ENCODE measurements at places on chromosomes 3 and 15. TPM values are rescaled to one million over a fixed set of nuclear protein-coding genes. Genes with fewer than 3 reads are reported as not detected.
A peak's percentile ranks its signal among the peaks of the same experiment; 100 is the strongest.

GRCh38 chr3:11610044-11610671 lies 33.6 kb downstream of the VGLL4 start:
- no peak for DNase-seq
- peaks cover 14% of the 10 kb centered on the region for H3K4me1 ChIP-seq
- H3K27ac ChIP-seq: peak overlapping the region; percentile 10
- no peak overlapping the region for H3K4me3 ChIP-seq
- no peaks in the 10 kb centered on the region for H3K36me3 ChIP-seq

- H3K27ac ChIP-seq: no peak overlapping the region
- H3K4me1 ChIP-seq: no peaks in the 10 kb centered on the region
- no peaks in the 10 kb centered on the region for H3K36me3 ChIP-seq
- no peaks in the 10 kb centered on the region for H3K27me3 ChIP-seq
- DNase-seq: no peak
- no peak overlapping the region for H3K4me3 ChIP-seq
Measured at GRCh38 chr15:26537663-26538062, 235.2 kb downstream of the GABRB3 start.

DNA sequence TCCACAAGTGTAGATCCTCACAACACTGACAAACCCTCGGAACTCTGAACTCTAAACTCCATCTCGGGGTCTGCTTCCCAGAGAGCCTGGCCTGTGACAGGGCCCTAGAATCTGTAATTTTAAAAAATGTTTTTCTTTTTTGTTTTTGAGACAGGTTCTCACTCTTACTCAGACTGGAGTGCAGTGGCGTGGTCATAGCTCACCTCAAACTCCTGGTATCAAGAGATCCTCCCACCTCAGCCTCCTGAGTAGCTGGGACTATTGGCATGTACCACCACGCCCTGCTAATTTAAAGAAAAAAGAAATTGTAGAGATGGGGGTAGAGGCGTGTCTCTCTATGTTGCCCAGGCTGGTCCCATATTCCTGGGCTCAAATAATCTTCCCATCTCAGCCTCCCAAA lies 26.2 kb downstream of the CRABP1 start:
- no peak for DNase-seq
- H3K4me1 ChIP-seq: no peaks in the 10 kb centered on the region
- no peak overlapping the region for H3K4me3 ChIP-seq

GRCh38 chr3:48267782-48268181 lies 26.9 kb downstream of the ZNF589 start:
- no peak overlapping the region for H3K27ac ChIP-seq
- no peak overlapping the region for H3K4me3 ChIP-seq
- H3K27me3 ChIP-seq: no peaks in the 10 kb centered on the region
- H3K4me1 ChIP-seq: peaks cover 3% of the 10 kb centered on the region
- H3K36me3 ChIP-seq: no peaks in the 10 kb centered on the region

DNA sequence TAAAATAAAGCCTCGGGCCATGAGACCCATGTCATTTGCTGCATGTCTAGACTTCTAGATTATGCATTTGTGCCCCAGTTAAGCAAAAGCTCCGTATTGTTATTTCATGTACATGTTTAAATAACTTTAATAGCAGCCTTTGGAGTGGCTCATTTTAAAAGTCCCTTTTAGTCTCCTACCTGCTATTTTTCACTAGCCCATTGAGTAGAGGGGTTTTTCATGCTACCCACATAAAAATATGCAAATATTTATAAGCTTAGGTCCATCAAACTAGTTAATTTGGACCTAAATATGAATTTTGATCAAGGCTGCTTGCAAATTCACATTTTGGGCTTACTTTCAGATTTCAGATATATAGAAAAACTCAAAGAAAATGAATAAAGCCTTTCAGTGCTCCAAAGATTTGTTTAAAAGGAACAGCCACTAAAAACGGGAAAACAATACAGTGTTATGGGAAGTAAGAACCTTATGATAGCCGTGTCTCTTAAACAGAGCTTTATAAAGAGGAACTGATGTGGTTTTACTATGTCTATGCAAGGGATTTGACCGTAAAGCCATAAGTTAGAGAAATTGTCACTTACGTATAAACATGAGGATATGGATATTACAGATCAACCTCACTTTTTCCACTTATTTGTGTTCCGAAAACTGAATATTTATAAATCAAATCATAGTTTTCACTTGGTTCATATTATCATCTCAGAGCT lies 30.0 kb downstream of the FILIP1L start:
- no peaks in the 10 kb centered on the region for H3K4me1 ChIP-seq
- no peaks in the 10 kb centered on the region for H3K27me3 ChIP-seq
- no peak for DNase-seq
- H3K27ac ChIP-seq: peak overlapping the region; percentile 6
- H3K4me3 ChIP-seq: no peak overlapping the region
- H3K36me3 ChIP-seq: no peaks in the 10 kb centered on the region

- DNase-seq: no peak
- H3K27ac ChIP-seq: no peak overlapping the region
- no peak overlapping the region for H3K4me3 ChIP-seq
- no peaks in the 10 kb centered on the region for H3K4me1 ChIP-seq
- no peaks in the 10 kb centered on the region for H3K27me3 ChIP-seq
Measured at GRCh38 chr3:55906896-55907295, 419.8 kb upstream of the WNT5A start.

DNA sequence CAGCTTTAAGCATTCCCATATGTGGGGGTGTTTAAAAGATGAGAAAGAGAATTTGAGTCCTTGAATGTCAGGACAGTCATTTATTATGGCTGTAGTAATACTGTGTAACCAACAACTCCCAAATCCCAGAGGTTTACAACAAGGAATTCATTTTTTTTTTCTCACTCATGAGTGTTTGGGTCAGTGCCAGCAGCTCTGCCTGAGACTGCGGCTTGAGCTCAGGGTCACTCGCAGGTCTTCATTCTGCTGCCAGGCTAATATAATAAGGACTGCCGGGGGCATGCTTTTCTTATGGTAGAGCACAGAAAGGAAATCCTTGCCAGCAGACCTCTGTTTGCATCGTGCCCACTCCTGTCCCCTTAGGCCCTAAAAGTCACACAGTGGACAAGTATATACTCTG lies 277.9 kb upstream of the LMCD1 start:
- no peaks in the 10 kb centered on the region for H3K27me3 ChIP-seq
- H3K27ac ChIP-seq: no peak overlapping the region
- H3K4me3 ChIP-seq: no peak overlapping the region
- DNase-seq: no peak
- no peaks in the 10 kb centered on the region for H3K36me3 ChIP-seq

- no peak overlapping the region for H3K27ac ChIP-seq
- no peak for DNase-seq
- H3K4me3 ChIP-seq: no peak overlapping the region
- H3K36me3 ChIP-seq: peaks cover 21% of the 10 kb centered on the region
- H3K27me3 ChIP-seq: no peaks in the 10 kb centered on the region
Measured at GRCh38 chr15:74415966-74416916, 17.5 kb downstream of the SEMA7A start.

- no peaks in the 10 kb centered on the region for H3K36me3 ChIP-seq
- no peaks in the 10 kb centered on the region for H3K27me3 ChIP-seq
- no peak for DNase-seq
Measured at GRCh38 chr3:66004244-66004643, 34.5 kb downstream of the MAGI1 start.

DNA sequence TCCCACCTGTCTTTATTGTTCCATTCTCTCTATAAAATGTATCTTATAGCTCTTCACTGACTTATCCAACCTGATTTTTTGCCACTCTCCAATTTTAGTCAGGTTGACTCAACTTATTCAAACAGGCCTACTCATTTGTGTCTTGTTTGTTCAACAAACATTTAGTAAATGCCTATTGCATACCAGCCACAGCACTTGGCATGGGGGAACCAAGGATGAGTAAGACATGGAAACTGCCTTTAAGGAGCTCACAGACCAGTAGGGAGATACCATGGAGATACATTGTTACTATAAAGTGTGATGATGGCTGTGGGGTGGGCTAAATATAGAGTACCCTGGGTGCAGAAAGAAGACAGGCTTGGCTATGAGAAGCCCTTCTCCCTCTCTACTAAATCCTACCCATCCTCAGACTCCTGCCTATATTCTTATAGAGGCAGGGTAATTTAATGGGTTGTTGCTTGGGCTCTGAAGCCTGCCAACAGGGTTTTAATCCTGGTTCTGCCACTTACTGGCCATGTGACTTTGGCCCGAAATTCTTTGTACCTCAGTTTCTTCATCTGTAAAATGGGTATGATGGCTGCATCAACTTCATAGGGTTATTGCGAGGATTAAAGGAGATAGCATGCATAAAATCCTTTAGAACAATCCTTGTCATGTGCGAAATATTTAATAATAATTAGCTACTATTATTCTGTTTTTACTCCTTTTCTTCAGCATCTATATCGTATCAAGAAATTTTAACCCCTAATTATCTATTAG lies 348.5 kb upstream of the UMPS start:
- H3K27ac ChIP-seq: no peak overlapping the region
- H3K36me3 ChIP-seq: no peaks in the 10 kb centered on the region

GRCh38 chr15:91135201-91136130 lies 35.4 kb downstream of the SV2B start:
- no peaks in the 10 kb centered on the region for H3K4me1 ChIP-seq
- no peaks in the 10 kb centered on the region for H3K36me3 ChIP-seq
- H3K4me3 ChIP-seq: no peak overlapping the region
- peaks cover 20% of the 10 kb centered on the region for H3K27me3 ChIP-seq

GRCh38 chr3:152243721-152244516 lies 24.8 kb upstream of the MBNL1 start:
- H3K4me1 ChIP-seq: peaks cover 57% of the 10 kb centered on the region
- peak overlapping the region; percentile 23 for H3K4me3 ChIP-seq
- H3K27me3 ChIP-seq: no peaks in the 10 kb centered on the region
- H3K36me3 ChIP-seq: no peaks in the 10 kb centered on the region

DNA sequence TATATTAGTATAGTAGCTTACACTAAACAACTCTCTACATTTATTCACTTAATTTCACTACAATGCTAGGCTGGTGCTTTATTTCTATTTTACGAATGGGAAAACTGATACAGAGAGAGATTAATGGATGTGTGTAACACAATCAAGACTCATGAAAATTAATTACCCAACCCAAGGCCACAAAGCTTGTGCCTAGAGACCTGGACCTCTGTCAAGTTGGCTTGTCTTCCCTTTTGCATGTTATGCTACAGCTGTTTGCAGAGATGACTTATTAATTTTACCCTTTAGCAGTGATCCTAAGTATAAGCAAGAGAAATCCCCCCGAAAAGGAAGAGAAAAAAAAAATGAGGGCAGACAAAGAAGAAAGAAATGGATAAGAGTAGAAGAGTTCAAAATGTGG lies 162.5 kb downstream of the C3orf38 start:
- no peak for DNase-seq
- no peaks in the 10 kb centered on the region for H3K4me1 ChIP-seq
- no peak overlapping the region for H3K27ac ChIP-seq
- H3K27me3 ChIP-seq: peaks cover 4% of the 10 kb centered on the region
- no peaks in the 10 kb centered on the region for H3K36me3 ChIP-seq
- H3K4me3 ChIP-seq: no peak overlapping the region

DNA sequence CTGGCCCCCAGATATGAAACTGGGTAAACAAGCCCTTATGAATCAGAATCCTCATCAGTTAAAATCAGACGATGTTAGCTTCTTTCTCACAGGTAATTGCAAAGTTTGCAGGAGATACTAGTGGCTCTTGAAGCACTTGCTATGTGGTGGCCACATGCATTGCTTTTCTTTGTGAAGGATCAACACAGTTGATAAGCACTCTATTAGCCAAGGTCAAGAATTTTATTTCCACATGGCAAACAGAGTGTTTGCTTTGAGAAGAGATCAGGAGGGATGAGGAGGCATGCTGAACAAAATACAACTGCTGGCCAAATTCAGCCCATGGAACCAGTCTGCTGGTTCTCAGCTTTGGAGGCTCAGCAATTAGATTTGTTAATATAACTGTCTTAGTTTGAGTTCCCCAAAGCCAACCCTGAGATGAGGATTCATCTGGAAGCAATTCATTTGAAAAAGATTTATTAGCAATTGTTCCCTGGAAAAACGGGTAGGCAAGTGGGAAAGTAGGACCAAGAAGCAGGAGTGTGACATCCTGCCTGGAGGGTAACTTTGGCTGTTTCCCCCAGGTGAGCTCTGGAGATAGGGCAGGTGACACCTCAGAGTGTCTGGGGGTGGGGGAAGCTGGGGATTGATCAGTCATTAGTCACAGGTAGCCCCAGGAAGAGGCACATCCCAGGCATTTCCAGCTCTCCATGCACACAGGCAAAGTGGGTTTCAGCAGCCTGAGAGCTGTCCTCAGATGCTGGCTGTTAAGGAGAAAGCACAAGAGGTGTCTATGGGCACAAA lies 180.3 kb downstream of the ABHD5 start:
- no peak overlapping the region for H3K27ac ChIP-seq
- no peaks in the 10 kb centered on the region for H3K36me3 ChIP-seq
- peaks cover 3% of the 10 kb centered on the region for H3K4me1 ChIP-seq
- H3K27me3 ChIP-seq: peaks cover 11% of the 10 kb centered on the region

The RNU6-1 gene
- not detected for polyA plus RNA-seq

The DUOX1 gene
- polyA plus RNA-seq: 6.4 TPM

The IL16 gene
- polyA plus RNA-seq: 11.4 TPM

The HEG1 gene
- 43.8 TPM for polyA plus RNA-seq

The THRB gene
- polyA plus RNA-seq: 16.6 TPM

The ATRIP gene
- polyA plus RNA-seq: 12.0 TPM

The MOBP gene
- 0.55 TPM for polyA plus RNA-seq

The FBXW12 gene
- 0.33 TPM for polyA plus RNA-seq

The CLPX gene
- 75.0 TPM for polyA plus RNA-seq

The CYP1A1 gene
- polyA plus RNA-seq: 0.91 TPM

The ALPK3 gene
- 23.4 TPM for polyA plus RNA-seq

The FANCD2OS gene
- 1.00 TPM for polyA plus RNA-seq

The ILDR1 gene
- polyA plus RNA-seq: 4.7 TPM

All from left lung (tissue), 14 donors.